ENCODE measurements at places on chromosomes 16 and 17.

GRCh38 chr17:30273373-30273772 is 18.4 kb downstream of the BLMH start:
- no peak for DNase-seq

GRCh38 chr16:9844361-9844760 is 337.9 kb downstream of the GRIN2A start:
- DNase-seq: no peak

DNA sequence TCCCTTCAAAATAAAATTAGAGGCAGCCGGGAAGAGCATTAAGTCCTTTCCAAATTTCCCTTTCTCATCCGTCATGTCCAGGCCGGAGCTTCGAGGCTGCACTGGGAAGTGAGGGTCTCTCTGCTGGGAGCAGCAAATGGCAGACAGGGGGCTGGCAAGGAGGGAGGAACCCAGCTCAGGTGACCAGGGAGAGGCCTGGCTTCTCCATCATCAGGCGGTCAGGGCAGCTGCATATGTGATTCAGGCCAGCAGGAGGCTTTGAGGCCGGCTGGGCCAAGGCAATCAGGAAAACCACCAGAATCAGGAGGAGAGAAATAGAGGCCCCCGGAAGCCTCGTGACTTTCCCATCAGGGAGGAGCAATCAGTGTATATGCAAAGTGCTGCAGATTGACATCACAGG is 85.0 kb upstream of the RPL38 start:
- no peak for DNase-seq

DNA sequence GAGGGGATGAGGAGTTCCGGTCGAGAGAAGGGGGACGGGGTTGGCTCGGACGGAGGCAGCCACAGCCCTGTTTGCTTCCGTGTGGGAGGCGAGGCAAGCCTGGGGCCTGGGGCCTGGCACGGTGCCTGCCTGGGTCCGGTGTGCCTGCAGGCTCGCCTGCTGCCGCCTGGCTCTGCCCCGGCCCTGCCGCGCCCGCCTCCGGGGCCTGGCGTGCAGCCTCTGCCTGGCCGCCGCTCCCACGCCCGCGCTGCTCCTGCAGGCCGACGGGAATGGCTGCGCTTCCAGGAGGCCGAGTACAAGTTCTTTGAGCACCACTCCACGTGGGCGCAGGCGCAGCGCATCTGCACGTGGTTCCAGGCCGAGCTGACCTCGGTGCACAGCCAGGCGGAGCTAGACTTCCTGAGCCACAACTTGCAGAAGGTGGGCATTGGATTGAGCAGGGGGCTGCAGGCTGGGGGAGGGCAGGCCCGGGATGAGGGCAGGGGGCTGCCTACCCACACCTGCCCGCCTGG is 53.1 kb downstream of the MRC2 start:
- no peak for DNase-seq

- DNase-seq: peak; percentile 14
These were observed 73.5 kb downstream of the GOSR1 start for GRCh38 chr17:30550512-30551273.

GRCh38 chr17:39709998-39710964 is 10.4 kb downstream of the ERBB2 start:
- no peak for DNase-seq

DNA sequence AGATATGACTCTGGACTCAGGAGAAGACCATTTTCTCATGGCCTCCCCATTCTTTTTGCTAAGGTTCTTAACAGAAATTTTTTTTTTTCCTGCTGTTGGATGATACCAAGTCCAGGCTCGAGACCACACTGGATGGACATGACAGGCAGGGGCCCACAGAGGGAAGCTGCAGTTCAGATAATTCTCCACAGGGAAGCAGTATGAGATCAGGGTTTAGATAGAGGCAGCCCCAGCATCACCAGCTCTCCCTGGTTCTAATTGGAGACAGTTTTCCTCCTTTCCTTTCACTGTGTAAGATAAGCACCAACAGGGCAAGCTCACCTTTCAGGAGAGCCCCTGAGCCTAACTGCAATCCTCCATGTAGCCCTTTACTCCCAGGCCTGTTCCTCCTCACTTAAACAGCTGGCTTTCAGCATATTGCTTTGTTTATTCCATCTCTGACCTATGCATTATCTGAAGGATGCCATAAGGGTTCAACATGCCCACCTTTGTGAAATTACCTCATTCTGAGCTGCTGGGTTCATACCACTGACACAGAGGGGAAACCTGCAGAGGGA is 108.1 kb downstream of the SNX11 start:
- no peak for DNase-seq

DNA sequence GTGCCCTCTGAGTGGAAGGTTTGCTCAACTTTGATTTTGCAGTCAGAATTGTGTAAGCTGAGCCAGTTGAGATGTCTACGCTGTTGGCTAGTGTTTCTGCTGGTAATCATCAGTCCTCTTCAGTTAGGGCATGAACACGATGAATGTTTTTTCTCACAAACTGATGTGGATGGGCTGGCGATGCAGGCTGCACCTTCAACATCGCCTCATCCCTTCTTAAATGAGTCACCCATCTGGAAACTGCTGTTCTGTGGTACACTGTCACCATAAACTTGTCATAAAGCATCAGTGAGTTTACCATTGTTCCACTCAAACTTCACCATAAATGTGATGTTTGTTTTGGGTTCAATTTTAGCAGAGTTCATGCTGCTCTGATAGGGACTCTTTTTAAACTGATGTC is 8.4 kb downstream of the C16orf95 start:
- DNase-seq: no peak

DNA sequence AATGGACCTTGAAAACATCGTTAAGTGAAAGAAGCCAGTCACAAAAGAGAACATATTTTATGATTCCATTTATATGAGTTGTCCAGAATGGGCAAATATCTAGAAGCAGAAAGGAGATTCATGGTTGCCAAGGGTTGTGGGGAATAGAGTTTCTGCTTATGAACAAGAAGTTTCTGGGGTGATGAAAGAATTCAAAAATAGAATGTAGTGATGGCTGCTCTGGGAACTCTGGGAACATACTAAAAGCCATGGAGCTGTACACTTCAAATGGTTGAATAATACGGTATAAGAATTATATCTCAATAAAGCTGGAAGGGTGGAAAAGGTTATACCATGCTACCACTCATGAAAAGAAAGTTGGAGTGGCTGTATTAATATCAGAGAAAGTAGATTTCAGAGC is 18.5 kb downstream of the AKTIP start:
- DNase-seq: no peak

DNA sequence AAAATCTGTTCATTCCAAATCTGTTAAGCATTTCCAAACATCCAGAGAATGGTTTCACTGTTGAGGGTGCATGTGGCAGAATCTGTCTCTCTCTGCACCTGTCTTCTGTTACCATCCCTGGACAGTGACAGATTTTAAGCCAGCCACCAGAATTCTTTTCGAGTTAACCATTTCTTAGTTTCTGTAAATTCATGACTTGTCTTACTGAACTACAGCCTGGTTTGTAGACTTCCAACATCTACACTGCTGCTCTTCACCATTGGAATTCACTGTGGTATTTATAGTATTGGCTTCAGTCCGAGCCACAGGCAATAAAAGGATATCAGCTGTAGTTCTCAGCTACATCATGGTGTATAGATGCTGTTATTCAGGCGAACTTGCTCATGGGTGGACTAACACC is 47.6 kb downstream of the GOSR1 start:
- no peak for DNase-seq

All from kidney epithelial cell (primary cell).